ENCODE measurements at places on chromosomes 1 and 21.

DNA sequence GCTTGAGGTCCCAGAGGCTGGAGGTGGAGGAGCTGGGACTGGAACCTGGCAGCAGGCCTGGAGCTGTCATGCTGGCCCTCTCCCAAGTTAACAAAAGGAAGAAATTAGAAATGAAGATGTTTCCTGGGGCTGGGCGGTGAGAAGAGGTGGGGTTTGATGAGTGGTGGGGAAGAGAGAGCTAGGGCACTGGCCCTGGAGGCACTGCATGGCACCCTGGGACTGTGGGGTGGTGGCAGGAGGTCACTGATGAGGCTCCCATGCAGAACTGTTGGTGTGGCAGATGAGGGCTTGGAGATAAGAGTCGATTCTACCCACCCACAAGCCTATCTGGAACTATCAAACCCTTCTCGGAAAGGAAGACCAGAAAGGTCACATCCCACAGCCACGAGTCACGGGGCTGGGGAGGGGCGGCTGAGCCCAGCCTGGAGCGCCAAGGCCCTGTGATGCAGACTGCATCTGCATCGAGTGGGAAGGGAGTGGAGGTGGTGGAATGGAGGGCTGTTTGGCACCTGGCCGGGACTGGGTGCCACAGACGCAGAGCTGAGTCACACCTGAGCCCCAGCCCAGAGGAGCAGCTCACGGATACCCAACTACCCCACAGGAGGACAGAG, 29.4 kb downstream of the MRPL37 start:
- no peak for DNase-seq

- DNase-seq = no peak
Measured at GRCh38 chr1:236377832-236378535, 16.1 kb upstream of the EDARADD start.

DNA sequence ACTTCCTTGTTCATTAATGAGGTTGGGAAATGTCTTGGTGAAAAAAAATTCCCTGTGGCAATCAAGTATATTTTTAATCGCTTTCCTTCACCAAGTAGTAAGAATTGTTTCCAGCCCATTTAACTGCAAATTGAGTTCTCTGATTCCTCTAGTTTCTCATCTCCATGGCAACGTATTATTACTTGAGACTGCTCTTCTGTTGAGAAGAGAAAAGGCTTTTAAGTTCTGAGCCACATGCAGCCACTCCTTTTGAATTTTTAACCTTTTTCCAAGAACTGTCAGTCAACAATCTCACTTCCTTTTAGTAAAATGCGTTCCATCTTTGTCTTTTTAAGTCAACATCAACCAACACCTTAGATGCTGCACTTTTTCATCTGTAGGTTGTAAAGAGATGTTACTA, 75.7 kb upstream of the KIAA1614 start:
- DNase-seq = no peak

DNA sequence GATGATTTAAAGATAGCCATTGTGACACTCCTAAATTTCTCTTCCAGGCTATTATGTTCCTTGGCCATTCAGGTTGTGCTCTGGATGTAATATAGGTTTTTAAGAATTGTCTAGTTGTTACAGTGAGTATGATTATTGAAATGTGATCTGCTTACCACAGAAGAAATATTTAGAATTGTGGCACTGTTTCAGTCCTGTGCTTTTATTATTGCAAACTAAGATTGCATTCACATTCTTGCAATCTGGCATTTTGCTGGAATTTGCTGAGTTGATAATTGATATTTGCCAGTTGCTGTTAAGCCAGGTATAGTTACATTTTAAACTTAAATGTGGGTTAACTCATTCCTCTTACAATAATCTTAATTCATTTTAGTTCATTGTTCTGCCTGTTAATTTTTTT, 22.3 kb downstream of the EXO1 start:
- DNase-seq = no peak

DNA sequence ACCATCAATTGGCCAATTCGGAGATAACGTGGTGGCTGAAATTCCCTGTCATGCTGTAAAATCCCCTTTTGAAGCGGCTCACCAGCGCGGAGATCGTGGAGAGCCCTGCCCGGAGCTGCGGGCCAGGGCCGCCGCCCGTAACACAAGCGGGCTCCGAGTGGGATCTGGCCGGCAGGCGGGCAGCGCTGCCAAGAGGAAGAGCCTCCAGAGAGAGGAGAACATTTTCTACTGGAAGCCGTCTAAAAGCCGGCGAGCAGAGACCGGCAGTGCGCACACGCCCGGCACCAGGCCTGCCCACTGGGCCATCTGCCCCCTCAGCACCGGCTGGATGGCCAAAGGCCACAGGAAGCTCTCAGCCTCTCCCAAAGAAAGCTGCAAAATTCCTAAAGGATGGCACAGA, 15.5 kb downstream of the SSBP3 start:
- no peak for DNase-seq

DNA sequence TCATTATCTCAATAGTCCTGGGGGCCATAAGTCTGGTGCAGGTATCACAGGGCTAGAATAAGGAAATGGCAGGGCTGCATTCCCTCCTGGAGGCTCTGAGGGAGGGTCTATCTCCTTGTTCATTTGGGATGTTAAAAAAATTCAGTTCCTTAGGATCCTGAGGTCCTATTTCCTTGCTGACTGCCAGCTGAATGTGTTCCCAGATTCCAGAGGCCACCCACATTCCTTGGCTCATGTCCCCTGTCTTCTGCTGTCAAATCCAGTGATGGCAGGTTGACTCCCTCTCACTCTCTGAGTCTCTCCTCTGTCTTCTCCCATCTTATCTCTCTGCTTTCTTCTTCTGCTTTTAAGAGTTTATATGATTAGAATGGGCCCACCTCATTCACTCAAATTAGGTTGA, 400.6 kb downstream of the PTPRU start:
- DNase-seq = no peak

GRCh38 chr1:119885903-119886783, 10.2 kb downstream of the ADAM30 start:
- peak; percentile 48 for DNase-seq

DNA sequence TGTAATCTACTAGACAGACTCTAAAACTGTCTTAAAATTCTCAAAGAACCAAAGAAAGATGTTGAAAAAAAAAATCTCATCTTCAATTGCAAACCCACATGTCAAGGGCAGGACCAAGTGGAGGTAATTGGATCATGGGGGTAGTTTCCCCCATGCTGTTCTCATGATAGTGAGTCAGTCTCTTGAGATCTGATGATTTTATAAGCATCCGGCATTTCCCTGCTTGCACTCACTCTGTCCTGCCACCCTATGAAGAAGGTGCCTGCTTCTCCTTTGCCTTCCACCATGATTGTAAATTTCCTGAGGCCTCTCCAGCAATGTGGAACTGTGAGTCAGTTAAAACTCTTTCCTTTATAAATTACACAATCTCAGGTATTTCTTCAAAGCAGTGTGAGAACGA, 257.0 kb downstream of the HHIPL2 start:
- no peak for DNase-seq

DNA sequence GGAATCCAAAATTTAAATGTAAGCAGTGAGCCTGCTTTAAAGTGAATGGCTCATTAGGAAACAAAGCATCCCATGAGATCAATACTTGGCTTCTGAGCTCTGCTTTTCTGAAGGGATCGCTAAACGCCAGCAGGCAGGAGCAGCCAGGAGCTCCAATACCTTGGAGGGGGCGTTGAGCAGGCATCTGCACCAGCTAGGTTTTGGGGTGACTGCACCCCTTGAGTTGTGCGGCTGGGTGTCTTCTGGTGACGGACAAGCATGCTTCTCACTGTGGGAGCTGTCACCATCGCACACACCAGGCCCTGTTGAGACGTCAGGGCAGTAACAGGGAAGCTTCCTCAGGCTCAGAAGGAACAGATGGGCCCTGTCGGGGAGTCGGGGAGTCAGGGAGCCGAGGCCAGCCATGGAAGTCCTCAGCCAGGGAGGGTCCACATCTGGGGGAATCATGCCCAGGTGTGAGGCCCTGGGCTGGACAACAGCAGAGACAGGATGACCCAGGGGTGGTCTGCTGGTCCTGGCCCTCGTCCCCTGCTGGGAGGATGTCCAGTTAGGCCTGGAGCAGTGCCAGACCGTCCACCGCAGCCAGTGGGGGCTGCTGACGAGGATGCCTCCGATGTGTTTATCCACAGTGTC, 57.9 kb upstream of the ADARB1 start:
- no peak for DNase-seq

GRCh38 chr1:98364544-98364943, 297.0 kb upstream of the SNX7 start:
- DNase-seq = no peak

- no peak for DNase-seq
Measured at GRCh38 chr1:225689882-225690459, 37.0 kb upstream of the ENAH start.

DNA sequence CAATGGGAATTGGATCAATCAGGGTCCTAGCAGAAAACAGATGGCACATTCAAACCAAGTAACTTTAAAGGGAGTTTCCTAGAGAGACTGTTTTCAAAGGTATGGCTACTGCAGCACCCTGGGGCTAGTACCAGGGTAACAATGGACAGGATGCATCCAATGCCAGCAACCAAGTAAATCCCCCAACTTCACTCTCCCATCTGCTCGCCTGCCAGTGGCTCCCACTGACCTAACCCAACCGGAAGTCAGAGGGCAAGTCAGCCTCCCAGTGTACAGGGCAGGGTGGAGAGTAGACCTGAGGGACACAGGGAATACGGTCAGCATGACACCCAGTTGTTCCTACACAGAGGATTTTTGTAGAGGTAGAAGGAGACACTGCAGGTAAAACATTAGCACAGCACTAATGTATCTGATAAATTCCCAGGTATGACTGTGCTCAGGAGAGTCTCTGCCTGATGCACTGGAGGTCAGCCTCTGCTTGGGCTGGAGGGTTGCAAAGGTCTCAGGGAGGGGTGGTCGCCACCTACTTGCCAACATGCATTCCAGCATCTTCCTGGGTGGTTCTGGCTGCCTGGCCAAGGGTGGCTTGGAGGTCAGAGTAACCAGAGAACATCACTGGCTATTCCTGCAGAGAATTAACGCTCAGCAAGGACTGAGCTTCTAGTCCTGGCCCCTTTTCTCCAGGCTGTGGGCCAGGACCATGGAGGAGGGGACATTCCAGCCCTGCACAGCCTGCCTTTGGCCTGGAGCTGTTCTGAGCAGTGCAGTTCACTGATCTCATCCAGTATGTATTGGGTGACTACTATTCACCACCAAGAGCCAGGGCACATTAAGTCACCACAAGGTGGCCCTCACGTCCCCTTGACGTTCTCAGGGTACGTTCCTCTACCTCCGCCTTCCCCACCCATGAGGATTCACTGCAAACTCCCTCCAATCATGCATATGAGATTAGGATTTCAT, 5.1 kb upstream of the GJA4 start:
- DNase-seq = no peak
